ENCODE measurements at places on chromosomes 5 and 9.

DNA sequence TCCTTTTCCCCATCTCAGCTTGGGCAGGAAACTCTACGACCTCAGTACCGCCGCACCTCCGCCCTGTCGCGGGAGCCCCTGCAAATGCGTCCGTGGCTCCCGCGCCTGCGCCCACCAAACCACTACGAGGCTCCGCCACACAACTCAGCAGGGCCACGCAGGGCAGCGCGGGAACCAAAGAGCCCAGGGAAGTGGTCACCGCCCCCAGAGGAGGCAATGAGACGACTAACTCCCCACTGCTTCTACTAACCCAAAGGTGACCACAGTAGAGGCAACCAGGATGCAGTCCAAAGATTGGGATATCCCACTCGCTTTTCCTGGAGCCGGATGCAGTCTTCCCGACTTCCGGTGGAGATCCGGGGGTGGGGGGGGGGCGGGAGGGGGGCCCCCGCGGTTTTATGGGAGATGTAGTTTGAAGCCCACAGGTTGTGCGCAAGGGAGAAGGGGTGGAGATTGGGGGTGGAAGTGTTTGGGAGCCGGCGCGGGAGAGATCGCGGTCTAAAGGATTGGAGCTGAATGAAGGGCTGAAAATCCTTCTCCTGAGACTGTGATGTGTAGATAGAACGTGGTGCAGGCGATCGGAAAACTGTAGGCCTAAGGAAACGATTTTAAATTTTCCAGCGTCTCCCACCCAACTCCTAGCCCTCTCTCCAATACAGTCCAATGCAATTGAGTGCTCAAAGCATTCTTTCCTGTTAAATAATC is at the start of gene NUDT12:
TSS of gene NUDT12 (minus strand) at position 337 of the 705 bp plus-strand sequence. CDS start 2,541 bp downstream, outside the sequence.
- DNase-seq = no peak

DNA sequence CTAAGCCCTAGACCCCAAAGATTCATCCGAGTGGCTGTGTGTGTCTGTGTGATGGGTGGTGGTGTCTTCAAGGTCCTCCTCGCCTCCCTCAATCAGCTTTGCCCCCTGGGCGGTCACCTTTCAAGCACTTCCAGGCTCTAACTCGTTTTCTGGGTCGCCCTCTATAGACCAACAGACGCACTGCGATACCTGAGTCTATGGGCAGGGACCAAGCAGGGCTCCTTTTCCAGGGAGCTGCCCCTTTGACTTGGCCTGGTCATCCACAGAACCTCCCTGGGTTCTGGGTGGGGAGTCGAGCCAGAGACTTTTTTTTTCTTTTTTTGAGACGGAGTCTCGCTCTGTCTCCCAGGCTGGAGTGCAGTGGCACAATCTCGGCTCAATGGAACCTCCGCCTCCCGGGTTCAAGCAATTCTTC is 1.1 kb downstream of the SLC27A4 start:
- peak; percentile 67 for DNase-seq

GRCh38 chr5:79955941-79956670 is 35.0 kb downstream of the MTX3 start:
- no peak for DNase-seq

DNA sequence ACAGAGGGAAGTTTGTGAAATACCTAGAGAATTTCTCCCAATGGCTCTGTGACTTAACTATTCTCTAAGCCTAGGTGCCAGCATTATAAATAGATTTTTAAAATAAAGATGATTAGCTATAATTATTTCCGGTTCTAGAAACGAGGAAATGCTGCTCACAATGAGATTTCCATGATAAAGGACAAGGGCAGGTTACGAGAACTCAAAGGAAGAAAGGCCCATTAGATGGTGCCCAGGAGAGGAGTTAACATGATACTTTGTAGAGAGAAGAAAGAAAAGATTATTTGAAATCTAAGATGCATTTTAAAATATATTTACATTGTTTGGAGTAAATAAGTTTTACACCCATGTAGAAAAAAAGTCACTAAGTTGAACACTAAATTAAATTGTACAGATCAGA is 538.3 kb upstream of the PTGER4 start:
- no peak for DNase-seq

DNA sequence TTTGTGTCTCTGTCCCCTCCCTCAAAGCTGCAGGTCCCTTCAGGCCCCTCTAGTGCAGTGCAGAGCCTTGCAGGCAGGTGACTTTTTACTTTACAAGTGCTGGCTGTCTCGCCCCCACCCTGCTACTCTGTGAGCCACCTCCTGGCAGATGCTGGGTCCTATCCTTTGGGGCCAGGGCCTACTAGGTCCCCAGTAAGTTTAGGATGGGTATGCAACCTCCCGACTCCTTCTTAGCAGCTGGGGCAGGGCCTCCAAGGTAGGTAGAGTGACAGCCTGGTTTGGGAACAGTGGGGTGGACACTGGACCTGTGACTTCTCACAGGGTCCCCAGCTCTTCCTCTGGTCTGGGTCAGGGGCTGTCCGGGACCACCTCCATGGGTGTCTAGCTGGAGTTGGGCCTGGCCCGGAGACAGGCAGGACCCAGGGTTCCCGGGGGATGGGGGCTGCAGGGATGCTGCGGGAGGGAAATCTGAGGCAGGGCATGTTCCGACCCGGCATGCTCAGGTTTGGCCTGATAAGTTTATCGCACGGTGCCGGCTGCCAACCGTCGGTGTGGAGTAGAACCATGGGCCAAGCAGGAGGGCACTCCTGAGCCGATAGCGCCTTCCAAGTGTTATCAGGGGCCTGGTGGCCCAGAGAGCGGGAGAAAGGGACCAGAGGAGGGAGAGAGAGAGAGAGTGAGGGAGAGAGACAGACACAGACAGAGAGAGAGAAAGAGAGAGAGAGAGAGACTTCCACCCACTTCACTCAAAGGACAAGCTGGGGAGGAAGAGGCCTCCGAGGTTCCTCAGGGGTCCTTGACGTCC is 20.5 kb downstream of the GFI1B start:
- DNase-seq = no peak

GRCh38 chr9:38018958-38019602 is 49.9 kb downstream of the SHB start:
- no peak for DNase-seq

- DNase-seq = no peak
Measured at GRCh38 chr9:93174976-93175375, 9.0 kb upstream of the WNK2 start.

- no peak for DNase-seq
Measured at GRCh38 chr5:74169701-74170100, 470.8 kb downstream of the ENC1 start.

GRCh38 chr9:136196404-136197083 is 8.4 kb downstream of the LHX3 start:
- no peak for DNase-seq

GRCh38 chr9:76808636-76809035 is 44.4 kb downstream of the PCA3 start:
- DNase-seq = no peak

DNA sequence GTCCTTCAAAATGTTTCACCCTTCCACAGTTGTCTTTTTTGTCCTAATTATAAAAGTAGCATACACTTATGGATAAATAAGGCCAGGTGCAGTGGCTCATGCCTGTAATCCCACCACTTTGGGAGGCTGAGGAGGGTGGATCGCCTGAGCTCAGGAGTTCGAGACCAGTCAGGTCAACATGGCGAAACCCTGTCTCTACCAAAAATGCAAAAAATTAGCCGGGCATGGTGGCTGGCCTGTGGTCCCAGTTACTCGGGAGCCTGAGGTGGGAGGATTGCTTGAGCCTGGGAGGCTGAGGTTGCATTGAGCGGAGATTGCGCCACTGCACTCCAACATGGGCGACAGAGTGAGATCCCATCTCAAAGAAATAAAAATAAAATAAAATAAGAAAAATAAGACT is 1.6 kb downstream of the C5orf52 start:
- no peak for DNase-seq

GRCh38 chr9:97895695-97896332 is 26.5 kb downstream of the TRMO start:
- DNase-seq = no peak

DNA sequence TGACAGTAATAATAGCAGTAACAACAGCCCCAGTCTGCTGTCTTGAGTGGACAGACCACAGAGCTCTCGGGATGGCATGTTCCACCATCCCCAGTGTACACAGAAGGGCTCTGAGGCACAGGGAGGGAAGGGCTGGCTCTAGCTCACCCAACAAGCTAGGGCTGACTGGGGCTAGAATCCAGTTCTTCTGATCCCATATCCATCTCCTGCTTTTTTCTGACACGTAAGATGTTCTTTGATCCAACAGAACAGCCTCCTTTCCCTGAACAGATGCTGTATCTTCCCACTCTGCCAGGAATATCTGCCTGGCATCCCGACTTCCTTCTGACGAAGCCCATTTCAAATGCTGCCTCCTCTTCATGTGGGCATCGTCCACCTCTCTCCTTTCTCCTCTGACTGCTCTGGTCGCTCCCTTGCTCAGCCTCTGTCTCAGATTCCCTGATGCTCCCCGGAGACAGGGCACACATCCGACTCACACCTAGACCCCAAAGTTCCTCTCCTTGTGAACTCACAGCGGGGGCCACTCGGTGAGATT is 43.6 kb upstream of the CLK4 start:
- DNase-seq = no peak

DNA sequence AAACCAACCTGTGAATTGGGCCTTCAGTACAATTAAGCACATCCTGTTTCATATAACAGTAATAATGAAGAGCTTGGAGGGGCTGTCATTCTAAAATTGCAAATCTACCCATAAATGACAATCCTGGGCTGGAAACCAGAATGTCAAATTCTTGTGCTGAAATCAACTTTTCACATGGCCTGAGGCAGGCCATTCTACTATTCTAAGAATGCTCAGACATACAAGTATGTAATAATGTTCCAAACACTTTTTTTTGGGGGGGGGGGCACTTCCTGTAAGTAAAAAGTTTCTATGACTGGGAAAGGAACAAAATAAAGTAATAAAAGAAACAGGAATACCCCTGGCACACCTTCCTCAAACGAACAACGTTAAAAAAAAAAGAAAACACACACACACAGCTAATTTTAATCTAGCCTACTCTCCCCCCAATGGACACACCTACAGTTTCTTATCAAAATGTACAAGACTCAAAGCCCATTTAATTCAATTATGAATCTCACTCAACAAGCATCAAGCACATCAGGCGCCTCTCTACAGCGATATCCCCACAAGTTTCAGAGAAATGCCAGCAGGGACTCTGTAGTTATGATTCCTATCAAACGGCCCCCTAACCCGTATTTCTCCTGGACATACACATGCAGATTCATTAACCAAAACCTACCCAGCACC is 1.4 kb downstream of the ETF1 start:
- DNase-seq = no peak

DNA sequence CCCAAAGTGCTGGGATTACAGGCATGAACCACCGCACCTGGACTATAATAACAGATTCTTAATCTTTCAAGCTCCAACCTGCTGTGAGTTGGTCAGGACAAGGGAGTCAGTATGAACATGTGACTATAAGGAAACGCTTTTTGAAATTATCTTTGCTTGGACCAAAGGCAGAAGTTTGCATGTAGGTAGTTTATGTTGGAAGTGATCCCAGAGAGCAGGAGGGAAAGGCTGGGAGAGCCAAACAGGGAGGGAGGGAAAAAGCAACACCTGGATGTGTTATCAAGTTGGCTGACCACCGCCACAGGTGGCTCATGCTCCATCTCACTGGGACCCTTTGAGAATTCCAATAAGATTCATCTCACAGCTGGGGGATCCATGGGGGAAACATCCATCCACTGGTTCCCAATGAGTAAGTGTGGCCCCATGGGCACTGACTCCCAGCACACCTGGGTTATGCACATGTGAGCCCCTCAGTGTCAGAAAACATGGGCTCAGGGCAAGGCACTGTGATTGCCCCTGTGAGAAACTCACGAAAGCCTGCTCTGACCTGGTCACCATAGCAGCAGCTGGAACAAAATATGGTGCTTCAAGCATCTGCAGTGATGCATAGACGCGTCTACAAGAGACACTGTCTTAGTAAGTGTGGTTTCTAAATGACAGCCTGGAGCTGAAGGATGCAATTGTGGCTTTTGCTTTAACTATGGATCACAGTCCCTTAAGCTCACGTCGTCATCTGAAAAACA is 62.1 kb downstream of the ARSB start:
- DNase-seq = no peak

DNA sequence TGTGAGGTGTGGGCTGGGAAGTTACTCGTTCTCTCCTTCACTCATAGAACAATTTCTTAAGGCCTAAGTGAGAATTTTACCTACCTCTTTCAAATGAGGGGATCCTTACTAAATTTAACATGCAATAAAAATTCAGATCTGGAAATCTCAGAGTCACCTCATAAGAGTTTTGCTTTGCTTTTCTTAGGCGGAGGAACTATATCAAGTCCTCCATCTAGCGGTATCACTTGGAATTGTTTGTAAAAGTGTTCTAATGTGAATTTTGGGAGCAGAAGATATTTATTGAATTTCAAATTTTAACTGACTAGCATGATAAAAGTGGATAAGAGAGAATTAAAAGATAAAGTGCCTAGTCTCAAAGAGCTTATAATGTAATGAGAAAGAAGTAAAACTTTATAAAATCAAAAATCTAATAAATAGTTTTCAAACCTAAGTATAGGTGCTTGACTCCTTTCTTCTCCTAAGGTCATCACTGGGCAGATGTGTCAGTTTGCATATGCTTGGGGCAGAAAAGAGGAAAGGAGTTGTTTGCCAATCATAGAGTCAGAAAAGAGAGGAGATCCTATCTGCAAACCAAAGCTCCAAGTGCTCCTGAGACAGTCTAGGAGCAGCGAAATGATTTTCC is 145.7 kb upstream of the DAB2 start:
- DNase-seq = peak; percentile 35

DNA sequence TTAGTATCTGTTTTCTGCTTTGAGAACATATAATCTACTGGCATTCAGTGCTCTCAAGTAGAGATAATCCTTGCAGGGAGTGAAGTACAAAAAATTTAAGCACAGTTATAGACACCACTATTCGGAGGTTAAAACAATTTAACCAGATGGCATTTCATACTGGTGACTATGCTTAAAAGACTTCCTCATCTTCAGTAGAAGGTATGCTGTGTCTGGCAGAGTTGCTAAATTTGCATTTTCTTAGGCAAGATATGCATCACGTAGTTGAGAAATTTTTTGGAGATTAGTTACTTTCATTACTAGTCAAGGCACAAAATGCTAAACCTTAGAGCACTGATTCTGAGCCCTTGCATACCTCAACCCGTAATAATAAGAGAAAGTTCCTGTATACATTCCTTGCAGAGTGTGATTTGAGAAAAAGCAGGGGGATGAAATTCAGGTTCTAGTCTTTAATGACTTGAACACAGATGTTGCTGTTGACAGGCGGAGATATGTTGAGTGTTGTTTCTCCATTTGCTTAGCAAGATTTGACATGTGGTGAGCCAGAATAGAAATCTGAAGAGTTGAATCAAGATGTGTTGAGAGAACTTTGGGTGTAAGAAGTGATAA is 70.8 kb upstream of the STARD4 start:
- DNase-seq = no peak

DNA sequence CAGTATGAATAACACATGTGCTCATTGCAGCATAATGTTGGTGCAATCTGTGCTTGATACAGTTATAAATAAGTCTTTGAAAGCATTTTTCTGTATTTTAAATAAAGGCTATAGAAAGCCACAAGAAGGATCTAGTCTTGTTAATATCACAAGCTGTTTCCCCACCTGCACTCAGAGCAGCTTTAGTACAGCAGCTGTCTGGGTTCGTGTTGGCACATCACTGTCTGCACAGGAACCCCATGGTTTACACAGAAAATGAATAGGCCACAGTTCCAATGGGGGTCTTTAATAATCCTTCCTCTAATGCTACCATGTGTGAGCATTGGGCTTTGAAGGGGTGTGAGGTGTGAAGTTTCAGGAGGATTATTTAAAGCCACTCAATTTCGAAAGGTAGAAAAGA is 2269.7 kb downstream of the MAT2B start:
- DNase-seq = no peak

- peak; percentile 31 for DNase-seq
Measured at GRCh38 chr5:114101153-114101552, 260.7 kb upstream of the KCNN2 start.

GRCh38 chr5:60805463-60805862 is 38.6 kb downstream of the ELOVL7 start:
- DNase-seq = no peak
